Activated T-helper 17 cell treated with anti-CD3 and anti-CD28 coated beads, Interleukin-2, amount 50 U/mL, for 72 hours (primary cell): ENCODE measurements at places on chromosomes 5 and 9.

DNA sequence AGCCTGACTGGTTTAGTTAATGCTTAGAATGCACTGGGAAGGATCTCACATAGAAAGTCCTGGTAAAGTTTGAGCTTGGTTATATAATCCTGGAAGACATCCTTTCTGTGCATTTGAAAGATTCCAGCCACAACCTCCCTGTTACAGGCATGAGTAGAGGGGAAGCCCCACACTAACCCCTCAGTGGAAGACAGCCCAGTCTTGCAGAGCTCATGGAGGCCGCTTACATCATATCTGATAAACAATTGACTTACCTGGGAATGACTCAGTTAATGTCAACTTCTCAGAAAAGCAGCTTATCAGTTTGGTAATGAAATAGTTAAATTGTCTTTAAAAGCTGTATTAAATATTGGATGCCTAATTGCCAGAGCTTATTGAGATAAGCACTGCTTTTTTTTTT is 28.1 kb upstream of the PDE8B start:
- no peak for ATAC-seq

GRCh38 chr5:113235884-113236283 is 198.9 kb downstream of the TSSK1B start:
- no peak for ATAC-seq

- ATAC-seq, result no peak
Observed at GRCh38 chr5:52582313-52582712, 205.4 kb upstream of the ITGA1 start.

DNA sequence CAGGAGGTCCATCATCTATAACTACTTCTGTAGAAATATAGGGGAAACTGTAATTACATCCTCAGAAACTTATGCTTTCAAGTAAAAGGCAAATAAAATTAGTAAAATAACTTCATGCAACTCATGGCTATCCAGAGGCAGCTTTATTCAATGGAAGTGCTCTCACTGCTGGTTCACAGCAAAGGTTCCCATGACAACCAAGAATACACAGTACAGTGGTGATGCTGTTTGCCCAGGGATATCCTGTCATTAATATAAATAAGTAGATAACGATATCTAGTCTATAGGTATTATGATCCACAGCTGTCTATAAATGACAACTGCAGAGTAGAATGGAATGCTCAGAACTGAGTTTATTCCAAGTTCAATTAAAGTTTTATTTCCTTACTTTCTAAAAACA is 390.3 kb downstream of the PDE4D start:
- no peak for ATAC-seq

GRCh38 chr9:14396171-14396570 is 82.2 kb upstream of the NFIB start:
- no peak for ATAC-seq

DNA sequence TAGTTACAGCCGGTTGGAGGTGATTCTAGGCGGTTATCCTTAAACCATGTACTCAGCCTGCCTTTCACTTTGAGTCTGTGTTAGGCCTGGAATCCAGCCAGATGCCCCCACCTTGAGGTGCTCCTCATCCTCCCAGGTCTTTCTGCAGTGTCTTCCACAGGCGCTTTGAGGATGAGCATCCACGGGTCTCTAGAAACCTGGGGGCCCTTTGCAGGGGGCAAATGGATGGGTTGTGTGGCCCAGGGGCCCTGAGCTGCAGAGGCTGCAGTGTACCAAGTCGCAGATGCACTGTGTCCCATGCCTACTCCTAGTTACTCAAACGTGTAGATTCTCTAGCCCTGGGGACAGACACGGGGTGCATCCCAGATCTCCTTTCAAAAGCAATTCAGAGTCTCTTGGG is 242.1 kb upstream of the IRX1 start:
- ATAC-seq, result no peak

- ATAC-seq, result peak; percentile 61
Observed at GRCh38 chr5:135426102-135427082, 20.8 kb downstream of the DCANP1 start.
